ENCODE measurements at places on chromosomes 7 and 10. TPM values are rescaled to one million over a fixed set of nuclear protein-coding genes. Genes with fewer than 3 reads are reported as not detected.

DNA sequence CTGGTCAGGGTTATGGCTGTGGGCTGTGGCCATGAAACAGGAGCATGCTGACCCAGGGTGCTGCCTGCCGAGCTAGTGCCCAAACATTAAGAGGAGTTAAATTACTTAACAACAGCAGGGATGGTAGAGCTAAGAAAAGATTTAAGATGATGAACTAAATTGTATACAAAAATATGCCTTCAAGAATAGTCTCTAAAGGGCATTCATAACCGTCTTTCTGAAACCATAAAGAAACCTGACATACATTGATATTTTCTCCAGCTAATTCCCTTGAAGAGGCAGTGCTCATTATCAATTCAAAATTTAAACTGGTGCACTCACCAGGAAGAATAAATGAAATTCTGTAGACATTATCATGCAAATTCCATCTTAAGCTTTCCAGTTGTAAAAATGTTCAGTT lies 265.8 kb upstream of the TAC1 start:
- DNase-seq: no peak

CCL24 gene
- 1.2 TPM for total RNA-seq

DNA sequence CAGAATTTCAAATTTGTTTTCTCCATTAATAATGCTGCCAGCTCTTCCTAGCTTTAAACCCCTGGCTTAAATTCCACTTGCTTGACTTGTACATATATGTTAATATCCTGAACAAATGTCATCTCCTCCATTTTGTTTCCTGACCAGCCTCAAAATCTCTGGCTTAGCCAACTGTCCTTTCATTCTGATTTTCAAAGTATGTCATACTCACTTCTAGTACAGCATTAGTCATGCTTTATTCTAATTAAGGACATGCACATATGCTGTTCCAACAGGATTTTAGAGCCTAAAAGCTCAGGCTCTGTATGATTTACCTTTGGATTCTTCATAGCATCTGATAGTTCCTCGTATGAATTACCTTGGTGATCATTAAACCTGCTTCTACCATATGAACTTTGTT lies 158.3 kb downstream of the ZNF438 start:
- DNase-seq: no peak

SERPINE1 gene
- not detected for total RNA-seq

- DNase-seq: no peak
These were observed 10.3 kb downstream of the JMJD1C start for GRCh38 chr10:63455507-63455906.
